Ammon's horn (tissue), 1 donor: ENCODE measurements at places on chromosomes 16 and 17.

GRCh38 chr16:74745109-74745615 is 29.5 kb downstream of the FA2H start:
- no peak for DNase-seq

GRCh38 chr17:7034955-7035590 is 742 bp upstream of the SLC16A13 start:
- DNase-seq, result no peak

GRCh38 chr17:1563786-1564613 is 1.4 kb upstream of the PITPNA start:
- DNase-seq, result no peak

GRCh38 chr16:77675464-77676324 is 46.6 kb upstream of the NUDT7 start:
- DNase-seq, result peak; percentile 86

DNA sequence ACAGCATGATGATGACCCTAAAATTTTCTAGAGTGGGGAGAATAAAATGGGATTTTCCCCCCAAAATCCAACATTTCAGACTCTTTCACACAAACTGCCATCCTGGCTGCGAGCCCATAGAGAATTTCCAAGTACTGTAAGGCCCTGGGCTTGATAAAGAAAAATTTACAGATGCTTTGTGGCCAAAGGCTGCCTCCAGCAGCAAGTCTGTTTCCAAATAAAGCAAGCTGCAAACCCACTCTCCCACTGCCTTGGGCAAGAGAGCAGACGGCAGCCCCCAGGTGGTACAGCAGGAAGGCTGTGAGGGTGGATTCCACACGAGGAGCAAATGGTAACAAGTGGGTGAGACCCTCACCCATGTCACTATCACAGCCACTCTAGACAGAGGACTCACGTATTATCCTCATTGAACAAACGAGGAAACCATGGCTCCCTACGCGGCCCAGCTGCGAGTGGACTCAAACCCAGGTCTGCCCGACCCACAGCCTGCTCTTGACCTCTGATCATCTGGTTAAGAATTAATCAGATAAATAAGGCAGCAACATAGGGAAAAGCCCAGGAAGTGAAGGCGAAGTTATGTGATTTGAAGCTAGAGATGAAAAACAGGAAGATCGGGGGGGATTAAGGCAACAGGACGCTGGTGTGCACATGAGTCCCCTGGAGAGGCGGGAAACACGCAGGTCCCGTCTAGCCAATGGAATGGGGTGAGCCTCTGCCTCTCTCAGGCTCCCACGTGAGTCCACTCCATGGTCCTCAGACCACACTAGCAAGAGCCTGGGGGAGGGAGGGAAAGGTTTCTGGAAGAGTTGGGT is 37.4 kb downstream of the AXIN2 start:
- DNase-seq, result no peak

DNA sequence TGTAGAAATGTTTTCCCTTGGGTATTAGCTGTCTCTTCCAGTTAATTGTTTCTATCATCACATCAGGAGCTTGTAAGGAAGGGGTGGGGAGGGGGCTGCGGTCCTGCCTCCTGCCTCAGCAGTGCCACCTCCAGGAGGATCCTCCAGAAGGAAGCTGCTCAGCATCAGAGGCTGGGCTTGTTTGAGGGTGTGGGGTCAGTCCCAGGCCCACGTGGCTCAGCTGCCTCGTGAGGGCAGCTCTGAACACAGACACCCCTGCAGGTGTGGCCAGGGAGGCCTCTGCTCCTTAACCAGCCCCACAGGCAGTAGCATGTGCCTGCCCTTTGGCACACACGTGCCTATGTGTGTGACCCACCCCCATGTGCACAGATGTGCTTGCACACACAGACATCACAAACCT is 46.3 kb downstream of the MRM1 start:
- no peak for DNase-seq

- no peak for DNase-seq
Observed at GRCh38 chr17:68468334-68468733, 11.0 kb upstream of the WIPI1 start.

DNA sequence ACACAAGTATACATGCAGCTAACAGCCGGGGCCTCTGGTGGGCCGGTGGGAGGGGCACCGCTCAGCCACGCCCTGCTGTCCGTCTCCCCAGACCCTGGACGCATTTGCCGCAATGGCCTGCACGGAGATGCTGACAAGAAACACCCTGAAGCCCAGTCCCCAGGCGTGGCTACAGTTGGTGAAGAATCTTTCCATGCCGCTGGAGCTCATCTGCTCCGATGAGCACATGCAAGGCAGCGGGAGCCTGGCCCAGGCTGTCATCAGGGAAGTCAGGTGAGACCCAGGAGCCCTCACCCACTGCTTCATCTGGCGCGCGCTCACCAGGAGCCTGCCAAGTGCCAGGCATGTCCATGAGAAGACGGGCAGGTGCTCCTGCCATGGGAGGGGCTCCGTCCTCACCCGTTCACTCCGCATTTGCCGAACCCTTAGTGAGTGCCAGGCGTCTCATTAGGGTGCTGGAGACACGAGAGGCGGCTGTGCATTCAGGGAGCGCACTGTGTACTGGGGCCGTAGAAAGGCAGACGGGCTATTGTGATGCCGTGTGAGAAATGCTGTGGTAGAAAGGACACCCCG is 51.4 kb upstream of the ENDOV start:
- DNase-seq, result no peak

DNA sequence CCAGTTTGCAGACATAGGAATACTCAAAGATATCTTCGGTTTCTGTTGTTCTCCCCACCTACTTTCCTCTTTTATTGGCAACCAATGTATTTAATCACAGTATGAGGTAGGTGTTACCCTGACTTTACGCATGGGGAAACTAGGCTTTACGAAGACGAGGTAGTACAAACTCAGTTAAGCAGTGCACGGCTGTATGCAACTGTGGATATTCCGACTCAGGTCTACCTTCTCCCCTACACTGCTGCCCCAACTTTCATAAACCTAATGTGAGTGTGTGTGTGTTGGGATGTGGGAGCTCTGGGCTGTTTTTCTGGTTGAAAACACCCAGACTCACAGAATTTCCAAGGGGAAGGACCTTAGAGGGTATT is 1.2 kb upstream of the GPT2 start:
- DNase-seq, result no peak
